CD4-positive, alpha-beta memory T cell (primary cell): ENCODE measurements at places on chromosomes 12 and 14.
A peak's percentile ranks its signal among the peaks of the same experiment; 100 is the strongest.

DNA sequence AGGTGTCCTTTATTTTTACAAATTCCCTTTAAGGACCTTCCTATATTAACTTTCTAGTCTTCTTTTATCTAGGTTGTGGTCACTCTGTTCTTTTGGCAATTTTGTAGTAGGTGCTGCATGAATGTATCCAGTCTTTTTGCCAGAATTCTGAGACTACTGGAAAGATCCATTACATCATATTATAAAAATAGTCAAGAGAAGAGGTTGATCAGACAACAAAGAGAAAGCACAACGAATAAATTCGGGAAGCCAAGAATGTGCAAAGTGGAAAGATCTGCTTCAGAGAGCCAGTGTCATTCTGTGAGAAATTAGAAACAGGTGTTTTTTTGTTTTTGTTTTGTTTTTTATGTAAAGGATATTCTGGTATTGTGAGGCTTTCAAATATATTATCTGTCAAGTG lies 15.8 kb upstream of the SLC16A7 start:
- no peak for DNase-seq

- no peak for DNase-seq
Observed at GRCh38 chr12:104974626-104975290, 11.4 kb upstream of the NOPCHAP1 start.

DNA sequence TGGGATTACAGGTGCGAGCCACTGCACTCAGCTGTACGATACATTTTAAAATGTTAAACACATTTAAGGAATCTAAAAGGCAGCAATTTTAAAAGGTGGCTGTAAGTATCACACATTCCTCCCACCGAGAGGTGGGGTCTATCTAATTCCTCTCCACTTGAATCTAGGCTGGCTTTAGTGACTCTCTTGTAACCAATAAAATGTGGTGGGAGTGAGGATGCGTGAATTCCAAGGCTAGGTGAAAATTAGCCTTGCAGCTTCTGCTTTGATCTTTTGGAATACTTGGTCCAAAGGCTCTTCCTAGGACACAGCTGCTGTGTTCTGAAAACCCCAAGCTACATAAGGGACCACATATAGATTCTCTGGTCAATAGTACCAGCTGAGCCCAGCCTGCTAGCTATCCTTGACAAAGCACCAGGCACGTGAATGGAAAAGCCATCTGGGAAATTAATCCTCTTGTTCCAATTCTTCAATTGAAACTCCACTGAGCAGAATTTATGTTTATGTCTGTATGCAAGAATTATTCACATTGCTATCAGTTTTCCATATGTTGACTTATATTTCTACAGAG lies 8.8 kb upstream of the GPRC5D start:
- no peak for DNase-seq

DNA sequence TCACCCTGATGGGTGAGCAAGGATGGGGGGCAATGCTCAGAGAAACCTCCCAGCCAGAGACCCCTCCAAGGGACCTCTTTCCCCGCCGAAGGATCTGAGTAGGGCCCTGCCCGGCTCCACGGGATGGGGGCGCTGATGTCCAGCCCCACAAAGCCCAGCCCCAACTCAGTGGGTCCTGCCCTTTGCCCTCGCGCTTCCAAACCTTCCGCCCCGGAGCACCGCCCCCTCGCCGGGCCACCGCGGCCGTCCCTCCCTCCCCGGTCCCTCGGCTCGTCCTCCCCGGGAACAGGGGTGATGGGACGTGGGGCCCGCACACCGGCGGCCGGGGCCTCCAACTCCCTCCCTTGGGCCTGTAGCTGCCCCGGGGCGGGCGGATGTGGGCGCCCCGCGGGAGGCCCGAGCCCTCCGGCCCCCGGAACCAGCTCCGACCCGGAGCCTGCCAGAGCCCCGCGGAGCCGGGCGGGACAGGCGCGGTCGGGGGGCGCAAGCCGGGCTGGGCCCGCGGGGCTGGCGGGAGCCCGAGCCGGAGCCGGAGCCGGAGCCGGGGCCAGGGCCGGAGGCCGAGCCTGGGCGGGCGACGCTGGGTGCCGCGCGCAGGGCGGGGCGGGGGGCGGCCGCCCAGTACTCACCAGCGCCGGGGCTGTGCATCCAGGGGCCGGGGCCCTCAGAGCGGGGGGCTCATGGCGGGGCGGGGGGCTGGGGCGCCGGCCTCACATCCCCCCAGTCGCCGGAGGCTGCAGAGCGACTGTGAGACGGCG lies 386 bp downstream of the HDAC7 start:
- peak; percentile 52 for DNase-seq

DNA sequence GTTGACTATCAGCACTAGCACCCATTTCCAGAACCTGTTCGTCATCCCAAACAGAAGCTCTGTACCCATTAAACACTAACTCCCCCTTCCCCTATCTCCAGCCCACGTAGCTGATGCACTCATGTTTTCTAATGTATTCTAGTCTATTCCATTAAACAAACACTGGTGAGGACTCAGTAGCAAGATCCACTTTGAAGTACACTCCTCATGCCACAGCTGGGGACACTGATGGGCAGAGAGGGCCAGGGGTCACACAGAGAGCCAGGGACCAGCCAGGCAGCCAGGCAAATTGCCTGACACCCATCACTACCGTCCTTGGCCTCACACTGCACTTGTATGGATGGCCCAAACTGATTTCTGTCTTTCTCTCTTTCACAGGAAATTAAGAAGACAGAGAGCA lies 269.9 kb upstream of the DIO3 start:
- DNase-seq: no peak

- no peak for DNase-seq
Observed at GRCh38 chr14:99431986-99432385, 48.7 kb downstream of the SETD3 start.

DNA sequence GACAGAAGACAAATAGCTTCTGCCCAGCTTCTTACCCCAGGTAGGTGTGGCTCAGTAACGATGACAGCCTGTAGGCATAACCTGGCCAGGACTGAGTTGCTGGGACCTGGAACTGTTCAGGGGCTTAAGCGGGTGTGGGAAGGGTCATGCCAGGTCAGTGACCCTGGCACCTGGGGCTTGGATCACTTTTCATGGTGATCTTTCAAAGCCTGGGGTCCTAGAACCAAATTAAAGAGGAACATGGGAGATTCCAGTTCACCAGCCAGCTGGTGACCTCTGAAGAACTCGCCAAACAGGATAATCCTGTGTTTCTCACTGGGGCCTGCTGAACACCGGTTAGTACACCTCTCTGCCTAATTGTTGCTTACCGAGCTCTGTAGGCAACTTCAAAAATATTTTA lies 102.6 kb upstream of the LMNTD1 start:
- no peak for DNase-seq

DNA sequence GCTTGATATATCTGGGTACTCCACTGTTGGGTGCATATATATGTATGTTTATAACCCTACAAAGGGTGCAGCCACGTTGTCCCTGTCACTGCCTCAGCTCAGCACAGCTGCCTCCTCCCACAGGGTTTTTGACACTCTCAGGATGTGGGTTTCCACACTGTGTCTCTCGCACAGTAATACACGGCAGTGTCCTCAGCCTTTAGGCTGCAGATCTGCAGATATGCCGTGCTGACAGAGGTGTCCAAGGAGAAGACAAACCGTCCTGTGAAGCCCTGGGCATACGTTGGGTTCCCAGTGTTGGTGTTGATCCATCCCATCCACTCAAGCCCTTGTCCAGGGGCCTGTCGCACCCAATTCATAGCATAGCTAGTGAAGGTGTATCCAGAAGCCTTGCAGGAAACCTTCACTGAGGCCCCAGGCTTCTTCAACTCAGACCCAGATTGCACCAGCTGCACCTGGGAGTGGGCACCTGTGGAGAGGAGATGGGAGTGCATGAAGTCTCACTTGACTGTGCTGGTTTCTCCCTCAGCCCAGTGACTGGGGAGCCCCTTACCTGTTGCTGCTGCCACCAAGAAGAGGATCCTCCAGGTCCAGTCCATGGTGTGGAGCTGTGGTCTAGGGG lies 498.7 kb downstream of the TMEM121 start:
- DNase-seq: no peak

DNA sequence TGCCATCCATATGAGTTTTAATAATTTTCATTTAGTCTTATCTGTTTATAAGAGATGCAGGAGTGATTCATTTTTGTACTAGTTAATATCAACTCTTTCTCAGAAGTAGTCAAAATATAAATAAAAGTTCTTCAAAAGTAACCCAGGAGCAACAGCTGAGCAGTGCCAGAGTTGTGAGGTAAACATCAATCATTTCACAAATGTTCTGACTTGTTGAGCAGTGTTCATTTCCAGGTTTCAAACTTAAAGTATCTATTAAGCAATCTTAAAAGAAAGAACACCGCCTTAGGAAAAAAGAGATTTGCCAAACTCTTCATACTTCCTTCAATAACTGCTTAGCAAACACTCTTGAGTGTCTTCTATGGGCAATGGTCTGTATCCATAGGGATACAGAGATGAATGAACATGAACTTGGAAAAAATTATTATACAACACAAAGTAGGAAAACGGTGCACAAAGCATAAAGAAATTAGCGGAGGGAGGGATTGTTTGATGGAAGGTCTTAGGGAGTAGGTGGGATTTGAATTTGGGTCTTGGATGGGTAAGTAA lies 41.9 kb upstream of the POC1B start:
- no peak for DNase-seq

GRCh38 chr12:57236201-57236924 lies 6.9 kb downstream of the SHMT2 start:
- no peak for DNase-seq

DNA sequence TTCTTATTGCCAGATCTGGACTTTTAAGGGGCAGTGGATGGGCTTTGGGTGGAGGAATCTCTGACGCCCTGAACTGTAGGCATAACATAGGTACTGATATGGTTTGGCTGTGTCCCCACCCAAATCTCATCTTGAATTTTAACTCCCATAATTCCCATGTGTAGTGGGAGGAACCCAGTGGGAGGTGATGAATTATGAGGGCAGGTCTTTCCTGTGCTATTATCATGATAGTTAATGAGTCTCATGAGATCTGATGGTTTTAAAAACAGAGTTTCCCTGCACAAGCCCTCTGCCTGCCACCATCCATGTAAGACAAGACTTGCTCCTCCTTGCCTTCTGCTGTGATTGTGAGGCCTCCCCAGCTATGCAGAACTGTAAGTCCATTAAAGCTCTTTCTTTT lies 160.0 kb upstream of the CRY1 start:
- DNase-seq: no peak

- DNase-seq: no peak
Observed at GRCh38 chr12:91377436-91377835, 194.8 kb upstream of the DCN start.

DNA sequence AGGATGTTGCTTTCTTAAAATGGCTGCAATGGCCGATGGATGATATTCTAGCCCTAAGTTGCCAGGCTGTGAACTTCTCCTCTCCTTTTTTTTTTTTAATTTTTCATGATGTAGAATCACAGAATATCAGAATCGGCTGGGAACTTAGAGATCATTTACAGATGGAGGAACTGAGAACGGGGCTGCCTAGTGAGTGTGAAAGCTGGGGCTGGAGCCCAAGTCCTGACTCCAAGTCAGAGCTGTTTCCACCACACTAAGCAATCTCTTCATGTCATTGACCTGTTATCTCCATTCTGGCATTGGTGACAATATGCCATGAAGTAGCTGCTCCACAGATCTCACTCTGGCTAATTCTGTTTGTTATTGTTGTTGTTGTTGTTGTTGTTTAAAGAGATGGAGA lies 121.7 kb downstream of the SLC38A1 start:
- no peak for DNase-seq

- no peak for DNase-seq
Observed at GRCh38 chr14:91305650-91306431, 61.3 kb upstream of the GPR68 start.

DNA sequence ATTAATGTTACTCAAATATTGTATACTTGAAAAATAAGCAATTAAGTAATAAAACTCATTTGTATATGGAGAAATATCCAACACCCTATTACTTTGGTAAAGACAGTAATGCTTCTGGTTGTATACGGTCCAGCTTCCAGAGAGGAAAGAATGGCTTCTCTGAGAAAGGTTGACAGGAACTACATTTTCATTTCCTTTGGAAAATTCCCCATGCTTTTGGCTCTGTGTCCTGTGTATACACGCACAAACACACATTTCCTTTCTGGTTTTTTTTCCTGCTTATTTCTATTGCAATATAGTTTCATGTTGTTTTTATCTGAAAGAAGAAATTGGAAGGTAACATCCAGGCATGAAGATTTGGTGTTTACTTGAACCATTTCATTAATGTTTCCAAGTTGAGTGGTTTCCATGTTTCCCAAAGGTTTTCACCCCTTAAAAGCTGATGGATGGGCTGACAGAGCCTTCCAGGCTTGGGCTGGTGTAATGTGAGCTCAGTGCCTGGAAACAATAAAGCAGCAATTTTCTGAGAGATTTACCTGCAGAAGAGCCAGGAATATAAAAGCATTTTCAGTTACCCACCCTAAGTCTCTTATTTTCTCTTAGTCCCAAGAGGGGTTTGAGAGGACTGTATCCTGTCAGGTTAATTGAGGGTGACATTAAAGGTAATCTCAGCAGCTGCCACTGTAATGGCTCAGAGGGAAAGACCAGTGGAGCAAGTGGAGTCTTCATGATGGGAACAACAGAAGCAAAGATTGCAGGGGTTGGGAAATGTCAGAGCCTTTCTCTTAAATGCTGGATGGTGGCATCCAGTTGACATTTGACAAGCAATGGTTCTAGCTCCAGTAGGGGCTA lies 33.4 kb upstream of the TMTC1 start:
- DNase-seq: no peak

GRCh38 chr14:75626396-75626795 lies 34.3 kb downstream of the ERG28 start:
- DNase-seq: no peak

GRCh38 chr12:60197589-60197988 lies 601.8 kb downstream of the SLC16A7 start:
- no peak for DNase-seq

DNA sequence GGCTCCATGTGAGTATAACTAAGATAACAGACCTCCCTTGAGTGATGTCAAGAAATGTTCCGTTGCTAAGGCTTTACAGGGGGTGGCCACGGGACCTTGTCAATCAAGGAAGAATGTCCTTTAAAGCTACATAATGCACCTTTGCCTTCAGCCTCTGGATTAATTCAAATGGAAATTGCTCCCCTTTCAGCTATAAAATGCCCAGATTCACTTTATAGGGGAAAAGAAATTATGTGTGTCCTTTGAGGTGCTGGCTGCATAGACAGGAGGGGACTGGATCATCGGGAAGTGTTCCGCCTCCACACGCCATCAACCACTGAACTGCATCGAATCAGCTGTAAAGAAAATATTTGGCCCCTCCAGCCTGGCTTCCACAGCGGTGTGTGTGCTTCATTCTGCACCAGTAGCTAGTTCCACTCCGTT lies 415.4 kb downstream of the DPF3 start:
- DNase-seq: no peak

DNA sequence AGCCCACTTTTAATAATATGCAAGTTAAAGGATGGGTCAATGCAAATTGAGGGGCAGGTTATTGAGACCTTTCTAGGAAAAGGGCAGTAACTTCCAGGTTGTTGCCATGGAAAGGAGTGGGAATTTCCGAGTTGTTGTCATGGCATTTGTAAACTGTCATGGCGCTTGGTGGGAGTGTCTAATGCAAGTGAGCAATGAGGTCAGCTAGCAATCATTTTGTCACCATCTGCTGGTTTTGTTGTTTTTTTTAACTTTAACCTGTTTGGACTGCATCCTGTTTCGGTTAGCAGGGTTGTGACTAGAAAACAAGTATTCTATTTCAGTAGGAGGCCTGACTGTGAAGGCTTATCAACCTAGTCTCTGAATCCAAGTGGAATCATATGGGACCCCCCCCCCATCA lies 85.8 kb upstream of the TSPAN11 start:
- no peak for DNase-seq
